ENCODE measurements at places on chromosomes 6 and 20. TPM values are rescaled to one million over a fixed set of nuclear protein-coding genes. Genes with fewer than 3 reads are reported as not detected.

The LY6G6C gene
- polyA plus RNA-seq: not detected

The MRPL2 gene
- polyA plus RNA-seq: 23.1 TPM

The CTAGE9 gene
- not detected for polyA plus RNA-seq

The ASIP gene
- not detected for polyA plus RNA-seq

The MATN4 gene
- 0.02 TPM for polyA plus RNA-seq

- DNase-seq: no peak
Observed at GRCh38 chr6:52518279-52518945, 58.4 kb downstream of the TRAM2 start.

DNA sequence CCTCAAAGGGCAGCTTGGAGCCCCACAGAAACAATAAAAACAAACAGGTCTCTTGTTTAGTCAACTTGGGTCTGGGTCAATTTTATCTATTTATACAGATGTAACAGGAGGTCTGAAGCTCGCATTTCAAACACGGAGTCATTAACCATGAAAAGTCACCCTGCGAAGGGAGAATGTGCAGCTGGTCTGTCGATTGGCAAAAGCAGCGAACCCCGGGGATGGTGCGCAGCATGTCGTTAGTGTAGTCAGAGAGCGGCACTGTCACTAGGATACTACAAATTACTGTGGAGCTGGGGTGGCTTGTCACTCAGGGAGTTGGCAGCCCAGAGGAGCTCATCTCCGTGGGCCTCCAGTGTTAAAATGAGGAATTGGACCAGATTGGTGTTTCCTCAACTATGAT is 190.4 kb upstream of the ARG1 start:
- DNase-seq: no peak

DNA sequence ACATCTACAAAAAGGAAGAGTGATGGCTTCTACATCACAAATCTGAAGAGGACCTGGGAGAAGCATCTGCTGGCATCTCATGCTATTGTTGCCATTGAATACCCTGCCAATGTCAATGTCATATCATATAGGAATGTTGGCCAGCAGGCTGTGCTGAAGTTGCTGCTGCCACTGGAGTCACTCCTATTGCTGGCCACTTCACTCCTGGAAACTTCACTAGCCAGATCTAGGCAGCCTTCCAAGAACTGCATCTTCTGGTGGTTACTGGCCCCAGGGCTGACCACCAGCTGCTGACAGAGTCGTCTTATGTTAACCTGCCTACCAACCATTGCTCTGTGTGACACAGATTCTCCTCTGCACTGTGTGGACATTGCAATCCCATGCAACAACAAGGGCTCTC is 111.8 kb downstream of the PERP start:
- DNase-seq: no peak

DNA sequence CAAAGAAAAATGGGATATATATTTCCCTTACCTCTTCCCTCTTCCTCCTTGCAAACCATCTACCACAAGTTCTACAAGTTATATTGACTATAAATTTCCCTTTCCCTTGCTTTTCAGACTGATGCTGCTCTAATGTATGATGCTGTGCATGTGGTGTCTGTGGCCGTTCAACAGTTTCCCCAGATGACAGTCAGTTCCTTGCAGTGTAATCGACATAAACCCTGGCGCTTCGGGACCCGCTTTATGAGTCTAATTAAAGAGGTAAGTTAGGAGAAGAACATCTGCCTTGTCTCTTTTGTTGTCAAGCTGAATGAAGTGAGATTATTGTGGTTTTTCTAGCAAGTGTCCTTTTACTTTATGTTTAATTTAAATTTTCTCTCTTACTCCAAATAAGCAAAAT is 406.0 kb downstream of the GRIK2 start:
- no peak for DNase-seq

DNA sequence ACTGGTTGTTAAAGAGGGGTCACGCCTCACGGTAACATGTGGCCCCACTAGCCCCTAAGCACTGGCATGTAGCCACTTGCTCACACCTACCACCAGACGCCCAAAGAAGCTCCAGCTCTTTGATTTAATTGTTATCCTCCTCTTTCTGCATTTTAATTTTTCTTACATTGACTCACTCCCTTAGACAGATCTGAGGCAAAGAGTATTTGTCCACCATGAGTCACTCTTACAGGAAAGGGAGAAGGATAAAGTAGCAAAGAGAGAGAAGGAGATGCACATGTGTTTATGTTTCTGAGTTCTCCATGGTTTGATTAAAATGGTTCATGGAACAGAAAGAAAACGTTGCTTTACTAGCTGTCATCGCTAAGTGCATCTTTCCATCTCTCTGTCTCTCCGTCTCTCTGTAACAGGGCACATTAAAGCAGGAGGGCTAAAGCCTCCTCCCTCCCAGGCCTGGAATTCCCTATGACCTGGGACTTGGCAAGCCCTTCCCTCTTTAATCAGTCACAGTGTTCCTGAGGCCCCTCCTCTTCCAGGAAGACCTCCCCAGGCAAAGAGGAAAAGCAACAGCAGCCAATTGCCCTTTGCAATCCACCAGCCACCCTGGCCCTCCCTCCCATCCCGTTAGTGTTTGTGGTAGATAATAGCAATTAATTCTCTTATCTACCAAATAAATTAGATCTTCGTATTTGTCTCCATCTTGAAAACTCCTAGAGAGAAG is 112.8 kb upstream of the TSHZ2 start:
- DNase-seq: peak; percentile 76

DNA sequence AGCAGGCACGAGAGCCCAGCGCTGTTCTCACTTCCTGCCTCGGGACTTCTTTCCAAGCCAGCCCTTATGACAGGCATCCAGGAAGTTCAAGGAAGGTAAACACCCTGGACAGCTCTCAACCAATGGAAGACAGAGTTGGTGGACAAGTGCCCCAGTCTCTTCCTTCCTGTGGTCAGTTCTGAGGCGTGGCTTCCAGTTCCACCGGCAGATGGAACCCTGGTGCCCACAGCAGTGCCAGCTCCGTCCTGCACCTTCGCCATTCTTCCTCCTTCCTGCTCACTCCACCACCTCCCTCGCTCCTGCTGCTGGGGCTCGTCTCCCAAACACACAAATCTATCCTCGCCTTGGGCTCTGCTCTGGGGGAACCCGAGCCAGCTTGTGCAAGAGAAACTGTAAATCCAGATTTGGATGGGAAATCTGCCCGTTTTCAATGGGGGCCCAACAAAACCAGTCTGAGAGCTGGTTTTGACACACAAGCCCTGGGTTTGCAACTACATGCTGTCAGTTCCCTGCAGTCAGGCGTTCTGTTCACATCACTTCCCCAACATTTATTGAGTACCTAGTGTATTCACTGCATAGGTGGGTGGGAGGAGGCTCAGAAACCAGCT is 162.7 kb downstream of the GRM4 start:
- DNase-seq: no peak

DNA sequence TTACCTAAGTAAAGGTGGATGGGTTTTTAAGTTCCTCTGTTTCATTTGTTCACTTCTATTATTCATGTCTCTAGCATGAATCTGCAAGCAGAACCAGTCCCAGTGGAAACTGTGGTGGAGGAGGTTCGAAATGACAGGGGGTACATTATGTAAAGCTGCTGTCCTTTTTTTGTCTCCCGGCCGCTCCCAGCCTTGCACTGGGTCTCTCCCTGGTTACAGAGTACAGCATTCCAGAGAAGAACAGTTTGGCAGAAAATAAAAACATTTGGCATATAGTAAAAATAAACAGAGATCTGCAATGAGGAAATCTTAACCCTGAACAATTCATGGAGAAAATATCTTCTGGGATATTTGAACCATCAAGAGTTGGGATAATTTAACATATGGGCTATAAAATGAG is 34.6 kb upstream of the TAGAP start:
- DNase-seq: no peak

DNA sequence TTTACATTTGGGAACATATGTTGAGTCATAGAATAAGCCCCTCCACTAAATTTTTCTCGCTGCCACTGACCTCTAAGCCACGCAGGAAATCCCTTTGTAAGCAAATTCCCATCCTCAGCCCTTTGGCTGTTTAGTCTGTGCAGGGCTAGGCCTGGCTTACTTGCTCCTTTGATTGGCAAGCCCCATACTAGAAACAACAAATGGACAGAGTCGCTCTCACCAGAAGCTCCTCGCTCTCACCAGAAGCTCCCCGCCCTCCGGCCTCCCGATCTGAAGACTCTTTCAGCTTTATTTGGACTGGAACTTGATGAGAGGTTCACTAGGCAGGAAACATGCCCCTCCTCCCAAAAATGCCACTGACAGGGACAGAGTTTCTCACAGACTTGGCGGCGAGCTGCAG is 149.2 kb upstream of the EXOC2 start:
- peak; percentile 19 for DNase-seq

DNA sequence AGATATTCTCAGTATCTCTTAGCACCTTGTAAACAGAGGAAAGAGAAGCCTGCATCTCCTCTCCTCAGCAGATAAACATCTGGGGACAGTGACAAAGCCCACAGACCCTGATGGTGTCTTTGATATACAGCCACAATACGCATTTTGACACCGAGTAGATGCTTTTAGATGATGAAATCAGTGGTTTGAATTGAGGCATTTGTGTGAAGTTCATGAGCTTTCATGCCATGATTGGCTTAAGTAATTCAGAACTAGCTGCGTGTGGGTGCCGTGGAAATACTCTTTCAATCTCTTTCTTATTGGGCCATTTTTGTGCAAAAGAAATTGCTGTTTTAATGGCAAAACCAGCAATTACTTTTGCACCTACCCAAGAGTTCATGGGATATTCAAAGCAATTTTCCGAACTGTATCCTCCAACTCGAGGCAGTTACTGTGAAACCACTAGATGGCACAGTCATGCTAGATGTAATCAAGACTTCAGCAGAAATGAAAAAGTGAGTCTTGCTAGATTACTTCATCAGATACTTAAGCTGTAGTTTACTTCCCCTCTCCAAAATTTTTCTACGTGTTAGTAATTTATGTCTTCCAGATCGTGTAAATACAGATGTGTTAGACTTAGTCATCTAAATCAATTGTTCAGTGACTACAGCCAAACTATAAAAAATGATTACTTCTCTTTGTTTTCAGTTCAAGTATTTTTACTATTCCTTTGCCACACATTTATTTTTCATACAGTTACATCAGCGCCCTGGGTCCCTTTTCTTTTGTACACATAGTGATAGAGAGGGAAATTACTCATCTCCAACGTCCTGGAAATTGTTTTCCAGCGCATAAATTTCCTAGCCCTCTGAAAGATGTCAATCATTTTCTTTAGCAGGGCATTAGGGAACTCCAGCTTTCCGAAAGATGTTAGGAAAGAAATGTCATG is 49.4 kb downstream of the IYD start:
- peak; percentile 89 for DNase-seq

- DNase-seq: no peak
Observed at GRCh38 chr6:158372574-158372973, 60.3 kb downstream of the TULP4 start.

DNA sequence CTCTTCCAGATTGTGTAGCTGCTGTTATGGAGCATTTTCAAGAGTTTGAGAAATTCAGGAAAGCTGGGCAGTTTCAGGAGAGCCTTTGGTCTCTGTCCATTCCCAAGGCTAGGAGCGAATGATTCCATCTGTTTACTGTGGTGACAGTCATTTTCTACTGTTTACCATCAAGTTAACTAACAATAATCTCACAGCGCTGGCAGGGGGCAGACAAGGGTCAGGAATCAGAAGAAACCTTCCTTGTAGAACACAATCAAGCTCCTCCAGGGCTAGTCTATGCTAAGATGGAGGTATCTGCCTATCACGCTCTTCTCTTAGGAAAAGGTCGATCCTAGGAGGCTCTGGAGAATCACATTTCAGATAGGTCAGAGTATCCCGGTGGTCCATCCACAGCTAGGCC is 293.9 kb downstream of the KIF16B start:
- no peak for DNase-seq

- DNase-seq: no peak
Observed at GRCh38 chr20:7985916-7986315, 33.6 kb downstream of the TMX4 start.

DNA sequence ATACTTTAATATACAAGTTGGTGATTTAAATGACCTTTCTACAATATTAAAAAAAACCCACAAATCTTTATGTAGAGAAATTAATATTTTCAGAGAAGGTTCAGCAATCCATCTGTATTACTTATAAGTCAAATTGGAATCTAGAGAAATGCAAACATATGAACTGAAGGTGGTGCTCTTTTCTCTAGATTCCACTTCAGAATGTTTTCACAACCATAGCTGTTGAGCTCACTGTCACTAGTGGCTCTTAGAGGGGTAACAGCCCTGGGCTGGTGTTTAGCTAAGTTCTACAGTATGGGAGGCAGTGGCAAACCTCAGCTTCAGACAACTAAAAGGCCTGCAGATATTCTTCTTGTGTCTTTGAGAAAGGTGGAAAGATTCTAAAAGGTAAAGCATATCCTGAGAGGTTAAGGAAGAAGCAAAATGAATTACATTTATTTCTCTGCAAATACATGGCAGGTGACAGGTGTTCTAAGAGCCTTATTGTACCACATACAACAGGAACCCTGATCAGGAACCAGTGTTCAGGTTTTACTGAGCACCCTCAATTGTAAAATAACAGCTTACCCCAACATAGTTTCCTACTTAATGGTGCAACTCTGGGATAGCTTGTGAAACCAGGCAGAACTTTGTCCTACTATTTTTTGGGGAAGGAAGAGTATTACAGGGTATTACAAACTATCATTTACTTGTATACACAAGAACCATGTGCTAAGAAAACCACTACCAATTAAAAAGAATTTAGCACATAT is 56.6 kb upstream of the SAMHD1 start:
- DNase-seq: peak; percentile 36

- DNase-seq: peak; percentile 26
Observed at GRCh38 chr6:97203343-97203742, 79.7 kb downstream of the MMS22L start.

DNA sequence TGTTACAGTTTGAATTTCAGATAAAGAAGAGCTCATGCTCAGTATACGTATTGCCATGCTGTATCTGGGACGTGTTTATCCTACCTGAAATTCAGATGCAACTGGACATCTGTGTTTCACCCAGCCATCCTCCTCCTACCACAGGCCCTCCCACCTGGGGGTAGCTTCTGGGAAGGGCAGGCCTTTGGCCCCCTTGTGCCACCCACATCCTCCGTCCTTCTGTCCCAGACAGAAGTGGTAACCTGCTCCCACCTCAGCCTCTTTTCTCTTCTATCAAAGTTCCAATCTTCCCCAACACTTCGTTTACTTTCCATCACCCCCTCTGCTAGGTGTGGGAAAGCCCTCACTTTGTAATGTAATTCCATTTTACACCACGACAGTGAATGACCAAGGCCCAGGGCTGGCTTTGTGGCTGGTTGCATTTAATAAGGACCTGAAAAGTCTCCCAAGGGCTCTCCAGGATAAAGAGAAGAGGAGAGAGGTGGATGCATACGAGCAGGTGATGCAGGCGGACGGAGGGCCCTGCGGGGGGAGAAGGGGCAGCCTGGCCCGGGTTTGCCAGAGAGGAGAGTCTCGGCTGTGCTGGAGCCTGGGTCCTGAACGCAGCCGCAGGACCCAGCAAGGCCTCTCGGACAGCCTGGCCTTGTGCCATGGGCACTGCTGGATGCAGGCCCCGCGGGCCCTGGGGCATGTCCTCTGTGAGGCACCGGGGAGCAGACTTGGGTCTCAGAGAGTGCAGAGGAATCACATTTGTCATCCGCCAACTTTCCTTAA is 98.4 kb downstream of the PSMB1 start:
- DNase-seq: no peak

- no peak for DNase-seq
Observed at GRCh38 chr6:135117413-135117968, 62.9 kb upstream of the HBS1L start.
